Stimulated activated CD8-positive, alpha-beta memory T cell treated with anti-CD3 and anti-CD28 coated beads, Interleukin-15, amount 100 ng/mL, for 4 hours (primary cell): ENCODE measurements at places on chromosomes 3 and 15.

- DNase-seq: no peak
These were observed 6.8 kb downstream of the VPS18 start for GRCh38 chr15:40901053-40901443.

DNA sequence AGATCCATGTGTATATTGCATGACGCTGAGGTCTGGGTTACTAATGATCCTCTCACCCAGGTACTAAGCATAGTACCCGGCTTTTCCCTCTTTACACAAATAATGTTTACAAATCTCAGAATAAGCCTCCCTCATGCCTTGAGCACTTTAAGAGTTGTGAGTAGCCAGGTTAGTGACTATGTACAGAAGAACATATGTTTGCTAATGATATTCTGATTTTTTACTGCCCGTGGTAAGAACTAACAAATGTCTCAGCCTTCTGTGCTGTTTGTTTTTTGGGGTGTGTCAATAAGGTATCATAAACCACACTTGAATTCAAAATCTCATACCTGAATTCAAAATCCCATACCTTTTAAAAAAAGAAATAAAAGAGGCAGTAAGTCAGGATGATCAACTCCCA lies 59.5 kb downstream of the ABCC5 start:
- no peak for DNase-seq

DNA sequence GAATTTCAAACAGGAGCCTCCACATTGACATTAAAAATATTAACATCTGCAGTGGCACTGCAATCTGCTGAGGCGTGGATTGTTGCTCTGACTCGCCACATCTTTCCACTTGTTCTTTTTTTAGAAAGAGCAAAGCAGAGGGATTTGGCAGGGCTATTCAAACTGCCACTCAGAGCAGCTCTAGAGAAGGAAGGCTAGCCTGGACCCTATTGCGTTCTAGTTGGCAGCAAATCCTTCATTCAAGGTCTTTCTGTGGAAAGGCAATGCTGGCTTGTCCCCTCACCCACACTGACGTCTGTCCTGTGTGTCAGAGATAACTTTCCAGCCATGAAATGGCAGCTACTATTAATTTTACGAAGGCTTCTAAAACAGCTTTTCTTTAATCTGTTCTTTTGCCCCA lies 483.2 kb upstream of the SGO1 start:
- no peak for DNase-seq

DNA sequence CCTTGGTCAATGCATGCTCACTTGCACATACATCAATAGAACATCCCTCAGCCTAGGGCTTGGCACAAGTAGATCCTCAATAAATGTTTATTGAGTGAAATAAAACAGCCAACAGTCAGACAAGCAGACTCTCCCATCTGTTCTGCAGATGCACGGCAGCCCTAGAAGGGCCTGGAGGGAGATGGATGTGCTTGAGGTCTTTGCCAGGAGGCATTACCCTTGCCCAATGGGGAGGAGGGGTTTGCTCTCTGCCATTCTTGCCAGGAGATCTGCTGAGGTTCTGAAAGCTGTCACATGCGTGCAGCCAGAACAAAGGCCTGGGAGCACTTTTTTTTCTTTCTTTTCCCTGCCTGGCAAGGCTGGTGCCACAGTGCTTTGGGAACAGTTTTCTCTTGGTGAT lies 349.3 kb upstream of the THRB start:
- DNase-seq: no peak

GRCh38 chr3:162161595-162161994 lies 665.0 kb downstream of the OTOL1 start:
- no peak for DNase-seq

GRCh38 chr3:130789782-130790322 lies 43.2 kb upstream of the PIK3R4 start:
- no peak for DNase-seq

DNA sequence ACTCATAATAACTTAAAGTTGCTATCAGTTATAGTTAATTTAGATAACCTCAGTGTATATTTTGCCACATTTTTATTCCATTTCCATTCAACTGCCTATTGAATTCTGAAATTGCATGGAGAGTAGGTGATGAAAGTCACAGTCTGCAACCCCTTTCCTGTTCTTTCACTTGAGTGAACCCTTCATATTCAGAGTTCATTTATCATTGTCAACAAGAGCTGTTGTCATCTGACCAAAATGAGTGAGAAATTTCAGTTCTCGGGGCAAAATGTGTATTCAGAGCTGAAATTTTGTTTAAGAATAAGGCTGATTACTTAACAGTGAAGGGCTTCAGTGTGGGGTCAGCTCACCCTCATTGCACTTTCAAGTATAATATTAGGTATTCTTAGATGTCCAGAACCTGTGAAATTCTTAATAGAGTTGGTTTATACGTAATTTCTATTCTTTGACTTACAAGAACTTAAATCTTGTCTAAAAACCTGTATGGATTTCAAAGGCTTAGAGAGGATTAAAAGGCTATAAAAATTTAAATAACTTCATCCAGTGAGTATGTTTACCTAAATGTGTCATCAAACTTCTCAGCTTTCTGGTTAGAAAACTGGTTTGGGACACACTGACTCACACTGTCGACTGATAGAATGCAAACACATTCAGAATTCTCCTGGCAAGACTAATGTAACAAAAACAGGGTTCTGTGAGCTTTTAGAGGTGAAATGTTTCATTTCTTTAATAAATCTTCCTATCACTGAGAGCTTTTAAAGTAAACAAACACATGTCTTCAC lies 92.2 kb downstream of the CMSS1 start:
- no peak for DNase-seq

DNA sequence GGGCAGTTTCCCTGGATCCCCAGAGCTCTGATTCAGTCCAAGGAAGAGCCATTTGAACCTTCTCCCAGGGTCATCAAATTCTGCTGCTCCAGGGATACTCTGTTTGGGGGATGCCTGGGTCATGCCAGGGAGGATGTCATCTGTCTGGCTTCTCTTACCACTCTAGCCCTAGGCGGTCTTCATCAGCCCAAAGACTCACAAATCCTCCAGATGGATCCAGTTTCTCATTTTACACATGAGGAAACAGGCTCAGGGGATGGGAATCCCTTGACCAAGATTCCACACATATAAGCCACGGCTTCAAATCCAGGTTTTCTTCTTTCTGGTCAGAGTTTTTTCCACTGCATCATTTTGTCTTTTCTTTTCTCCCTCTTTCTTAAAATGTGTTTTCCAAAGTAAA lies 36.7 kb downstream of the SLC28A1 start:
- DNase-seq: no peak
